ENCODE measurements at places on chromosomes 2 and 18. TPM values are rescaled to one million over a fixed set of nuclear protein-coding genes. Genes with fewer than 3 reads are reported as not detected.

DNA sequence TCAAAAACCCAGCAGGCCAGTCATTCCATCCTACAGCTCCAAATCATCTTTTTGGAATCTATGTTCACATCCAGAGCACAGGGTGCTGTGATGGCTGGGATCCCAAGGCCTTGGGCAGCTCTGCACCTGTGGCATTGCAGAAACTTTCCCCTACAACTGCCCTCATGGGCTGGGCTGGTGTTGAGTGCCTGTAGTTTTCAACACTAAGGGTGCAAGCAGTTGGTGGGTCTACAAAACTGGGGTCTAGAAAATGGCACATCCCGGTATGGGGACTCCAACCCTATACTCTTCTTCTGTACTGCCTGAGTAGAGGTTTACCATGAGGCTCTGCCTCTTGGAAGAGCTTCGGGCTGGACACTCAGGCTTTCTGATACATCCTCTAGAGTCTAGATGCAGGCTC lies 95.2 kb upstream of the TEKT4 start:
- DNase-seq: no peak

DNA sequence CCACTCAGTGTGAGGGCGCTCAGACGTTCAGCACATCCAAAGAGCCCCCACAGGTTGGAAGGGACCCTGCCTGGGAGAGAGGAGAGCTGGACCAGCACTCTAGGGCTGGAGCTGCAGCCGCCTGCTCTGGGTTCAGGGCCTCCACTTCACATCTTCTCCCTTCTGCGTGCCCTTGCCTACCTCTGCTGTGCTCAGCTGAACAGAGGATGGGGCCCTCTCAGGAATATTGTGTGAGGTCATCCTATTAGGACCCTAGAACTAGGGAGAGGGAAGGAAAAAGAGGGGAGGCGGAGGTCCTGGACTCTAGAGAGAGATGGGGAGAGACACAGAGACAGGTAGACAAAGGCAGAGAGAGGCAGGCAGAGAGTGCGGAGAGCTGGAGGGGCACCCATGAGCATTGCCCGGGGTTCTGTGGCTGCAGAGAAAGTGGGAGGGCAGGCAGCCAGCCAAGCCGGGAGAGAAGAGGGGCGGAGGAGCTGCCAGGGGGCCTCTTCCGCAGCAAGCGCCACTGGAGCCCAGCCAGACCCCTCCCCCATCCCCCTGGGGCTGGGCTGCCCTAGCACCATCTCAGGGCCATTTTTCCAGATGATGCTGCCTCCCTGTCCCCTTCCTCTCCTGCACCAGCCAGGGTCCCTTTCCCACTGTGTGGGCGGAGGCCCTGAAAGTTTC lies 8.3 kb upstream of the TNS1 start:
- DNase-seq: no peak

GRCh38 chr2:25512707-25513106 lies 160.7 kb downstream of the DTNB start:
- DNase-seq: no peak

- peak; percentile 59 for DNase-seq
These were observed 46.9 kb upstream of the GREB1L start for GRCh38 chr18:21194871-21195771.

DNA sequence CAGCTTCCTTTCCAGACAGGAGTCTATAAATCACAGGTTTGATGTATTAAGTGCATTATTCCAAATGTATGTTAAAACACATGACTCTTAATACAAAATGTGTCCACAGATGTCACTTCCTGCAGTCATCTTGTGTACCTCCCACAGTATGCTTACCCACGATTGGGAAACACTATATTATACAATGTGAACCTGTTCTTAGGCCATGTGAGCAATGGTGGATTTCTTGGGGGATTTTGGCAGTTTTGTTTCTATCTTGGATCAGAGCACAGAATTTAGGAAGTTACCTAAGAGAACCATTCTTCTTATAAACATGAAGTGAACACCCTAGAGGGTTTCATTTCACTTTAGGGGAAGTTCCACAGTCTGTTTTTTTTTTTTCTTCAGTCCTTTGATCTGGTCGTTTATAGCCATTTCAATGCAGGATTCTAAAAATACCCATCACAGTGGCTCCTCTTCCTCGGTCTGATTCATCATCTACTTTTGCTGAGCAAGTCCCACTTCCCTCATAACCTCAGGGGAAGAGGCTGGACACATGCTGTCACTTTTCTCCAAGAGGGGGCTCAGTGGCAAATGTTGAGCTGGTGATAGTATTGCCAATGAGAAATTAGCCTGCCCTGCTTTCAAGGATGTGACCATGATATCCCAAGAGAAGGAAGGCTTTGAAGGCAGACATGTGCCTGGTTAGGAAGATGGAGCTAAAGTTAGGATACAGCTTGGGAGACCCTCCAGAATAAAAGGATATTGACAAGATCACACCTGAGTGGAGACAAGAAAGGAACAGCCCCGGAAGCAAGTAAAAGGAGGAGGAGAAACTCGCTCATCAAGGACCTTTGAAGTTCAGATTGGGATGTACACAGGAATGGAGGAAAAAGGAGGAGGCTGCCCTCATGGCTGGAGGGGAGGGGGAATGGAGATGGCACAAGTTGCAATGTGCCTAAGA lies 22.6 kb downstream of the PLEK start:
- DNase-seq: no peak

GRCh38 chr2:164621764-164622105 lies 453 bp upstream of the GRB14 start:
- no peak for DNase-seq

- DNase-seq: no peak
These were observed 540.6 kb downstream of the RIT2 start for GRCh38 chr18:42574871-42575270.

- no peak for DNase-seq
These were observed 134.7 kb downstream of the EML6 start for GRCh38 chr2:54858021-54858681.

GRCh38 chr18:22405142-22405541 lies 12.6 kb downstream of the CTAGE1 start:
- DNase-seq: no peak

DNA sequence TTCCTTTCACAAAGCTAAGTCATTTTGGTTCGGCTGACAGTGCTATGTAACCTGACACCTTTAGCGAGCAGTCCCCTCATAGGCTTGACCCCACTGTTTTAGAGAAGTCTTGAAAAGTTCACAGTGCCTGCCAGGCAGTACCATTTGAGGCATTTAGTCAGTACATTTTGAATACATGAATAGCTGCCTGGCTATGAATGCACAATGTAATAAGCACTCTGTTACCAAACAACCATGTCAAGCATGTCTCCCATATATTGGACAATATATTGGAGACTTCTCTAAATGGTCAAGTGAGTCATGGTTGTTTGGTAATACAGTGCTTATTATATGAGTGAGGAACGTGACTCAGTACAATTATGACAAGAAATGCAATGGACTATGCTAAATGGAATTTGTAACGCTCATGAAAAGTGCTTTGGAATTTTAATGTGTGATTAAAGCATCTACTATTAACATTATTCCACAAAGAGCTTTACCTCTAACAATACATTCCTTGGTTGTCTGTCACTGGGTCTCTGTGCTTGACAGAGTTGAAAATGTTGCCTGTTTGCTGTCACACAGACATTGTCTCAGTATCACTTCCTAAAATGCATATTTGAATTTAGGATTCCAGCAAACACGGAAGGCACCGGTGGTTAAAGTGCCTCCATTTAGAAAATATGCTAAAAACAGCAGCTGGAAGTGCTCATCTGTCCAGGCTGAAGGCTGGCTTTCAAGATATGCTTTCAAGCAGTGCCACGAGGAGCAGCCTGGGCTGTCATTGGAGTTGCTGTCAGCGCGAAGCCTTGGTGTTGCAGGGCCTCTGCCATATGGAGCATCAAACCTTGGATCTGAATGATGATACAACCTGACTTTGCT lies 458.6 kb downstream of the FBXO15 start:
- peak; percentile 21 for DNase-seq

- no peak for DNase-seq
These were observed 44.5 kb downstream of the LTBP1 start for GRCh38 chr2:32991091-32991845.

GRCh38 chr18:30150586-30151250 lies 891.8 kb downstream of the DSC3 start:
- peak; percentile 48 for DNase-seq

The POTEJ gene
- polyA plus RNA-seq: not detected

The MDH1B gene
- polyA plus RNA-seq: 13.6 TPM

The IL18R1 gene
- 3.2 TPM for polyA plus RNA-seq

The REG3A gene
- polyA plus RNA-seq: not detected
